NCI-H1417 treated with DMSO at 0.1 percent for 48 hours (cell line): ENCODE measurements at places on chromosomes 7 and 10.
A peak's percentile ranks its signal among the peaks of the same experiment; 100 is the strongest.

GRCh38 chr10:14016011-14016536 lies 314.6 kb downstream of the FRMD4A start:
- DNase-seq = no peak

DNA sequence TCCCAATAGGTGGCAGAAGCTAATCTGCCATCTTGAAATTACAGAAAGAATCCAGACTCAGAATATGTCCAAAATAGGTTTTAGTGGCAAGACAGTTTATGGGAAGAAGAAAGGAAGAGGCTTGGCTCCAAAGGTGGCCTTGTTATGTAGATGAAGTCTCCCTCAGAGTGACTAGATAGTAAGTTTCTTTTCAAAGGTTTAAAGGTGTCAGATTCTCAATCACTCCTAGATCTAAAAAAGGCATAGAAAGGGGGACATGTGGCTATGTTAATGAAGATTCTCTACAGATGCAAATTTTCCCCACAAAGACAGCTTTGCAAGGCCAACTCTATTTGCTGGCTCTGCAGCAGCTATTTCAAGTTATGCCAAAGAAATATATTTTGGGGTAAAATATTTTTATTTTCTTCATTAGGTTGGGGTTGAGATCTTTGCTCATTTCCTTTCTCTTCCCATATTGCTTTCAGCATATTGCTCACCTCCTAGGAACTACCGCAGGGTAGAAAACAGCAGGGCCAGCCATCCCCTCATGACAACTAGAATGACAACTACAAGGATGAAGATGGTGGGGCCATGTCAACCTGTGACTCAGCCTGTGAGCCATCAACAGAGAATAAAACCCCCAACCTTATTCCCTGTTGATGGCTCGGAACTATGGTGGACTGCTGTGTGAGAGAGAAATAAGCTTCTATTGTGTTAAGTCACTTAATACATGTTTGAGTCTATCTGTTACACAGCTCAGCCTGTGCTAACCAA lies 274.0 kb upstream of the GALNT17 start:
- DNase-seq = no peak

DNA sequence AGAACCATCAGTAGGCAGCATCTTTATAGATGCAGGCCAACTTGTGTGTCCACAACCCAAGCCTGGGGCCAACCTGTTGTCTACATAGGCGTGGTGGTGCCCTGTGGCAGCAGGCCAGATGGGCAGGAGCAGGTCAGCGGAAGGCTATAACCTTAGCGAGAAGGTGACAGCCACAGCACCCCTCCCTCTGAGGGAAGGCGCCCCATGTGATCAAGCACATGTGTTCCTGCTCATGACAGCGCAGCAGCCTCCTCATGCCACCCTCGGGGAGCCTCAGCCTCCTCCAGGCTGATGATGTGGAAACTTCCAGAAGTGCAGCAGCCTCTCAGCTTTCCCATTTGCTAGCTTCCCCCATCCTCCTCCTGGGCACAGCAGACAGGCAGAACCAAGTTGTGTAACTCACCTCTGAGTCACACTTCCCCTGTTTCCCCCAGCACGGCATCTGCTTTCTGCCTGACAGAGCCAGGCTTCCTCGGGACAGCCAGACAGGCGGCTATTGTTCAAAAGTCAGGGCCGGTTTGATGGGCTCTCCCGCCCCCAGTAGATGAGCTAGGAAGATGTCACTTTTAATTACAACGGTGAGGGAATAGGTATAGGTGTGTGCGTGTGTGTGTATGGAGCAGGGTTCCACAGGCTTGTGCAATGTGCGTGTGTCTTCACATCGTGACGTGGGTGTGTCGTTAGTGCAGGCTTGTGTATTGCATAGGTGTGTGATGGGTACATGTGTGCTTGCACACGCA lies 312.0 kb upstream of the ZMIZ1 start:
- no peak for DNase-seq

DNA sequence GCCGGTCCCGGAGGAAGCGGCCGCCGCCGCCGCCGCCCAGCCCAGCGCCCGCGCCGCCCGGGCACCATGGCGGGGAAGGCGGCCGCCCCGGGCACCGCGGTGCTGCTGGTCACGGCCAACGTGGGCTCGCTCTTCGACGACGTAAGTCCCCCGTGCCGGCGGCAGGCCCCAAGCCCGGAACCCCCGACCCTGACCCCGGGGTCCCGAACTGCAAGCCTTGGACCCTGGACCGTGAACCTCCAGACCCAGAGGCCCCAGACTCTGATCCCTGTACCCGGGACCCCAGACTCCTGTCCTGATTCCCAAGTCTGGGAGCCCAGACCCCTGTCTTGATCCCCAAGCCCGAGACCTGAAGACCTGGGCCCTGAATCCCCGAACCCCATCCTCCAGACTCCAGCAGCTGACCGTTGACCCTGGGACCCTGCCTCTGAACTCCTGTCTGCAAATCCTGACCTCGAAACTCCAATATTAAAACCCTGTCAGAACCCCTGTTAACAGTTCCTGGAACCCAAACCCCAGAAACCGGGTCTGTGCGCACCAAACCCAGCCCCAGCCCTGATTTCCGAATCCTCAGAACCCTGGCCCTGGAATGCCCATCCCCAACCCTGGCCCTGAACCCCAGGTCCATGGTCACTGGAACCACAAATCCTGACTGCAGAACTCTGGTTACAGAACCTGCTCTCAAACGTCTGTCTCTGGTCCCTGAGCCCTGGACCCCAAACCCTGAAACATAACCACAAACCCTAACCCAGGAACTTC lies 623 bp downstream of the INPP5A start:
- no peak for DNase-seq

GRCh38 chr10:77229704-77230103 lies 407.9 kb downstream of the KCNMA1 start:
- DNase-seq = no peak

- no peak for DNase-seq
These were observed 160.7 kb upstream of the MKI67 start for GRCh38 chr10:128286762-128287500.

GRCh38 chr7:46459942-46460341 lies 538.9 kb upstream of the IGFBP3 start:
- no peak for DNase-seq

DNA sequence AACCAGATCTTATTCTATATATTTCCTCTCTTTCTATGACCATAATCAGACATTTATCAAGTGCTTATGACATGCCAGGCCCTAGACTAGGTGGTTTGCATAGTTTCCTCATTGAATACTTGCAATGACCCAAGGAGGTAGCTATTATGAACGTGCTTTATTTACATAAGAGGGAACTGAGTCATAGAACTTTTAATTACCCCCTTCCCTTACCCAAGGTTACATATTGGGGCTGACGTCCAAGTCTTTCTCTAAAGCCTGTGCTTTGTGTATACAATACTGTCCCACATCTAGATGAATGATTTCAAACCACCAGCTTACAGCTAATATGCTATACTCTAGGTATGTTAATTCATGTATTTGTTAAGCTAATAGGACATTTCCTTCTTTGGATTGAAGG lies 91.9 kb upstream of the NPY start:
- no peak for DNase-seq

- DNase-seq = no peak
These were observed 27.3 kb upstream of the AFAP1L2 start for GRCh38 chr10:114431414-114432135.

- DNase-seq = no peak
These were observed 10.1 kb downstream of the STK17A start for GRCh38 chr7:43593010-43593409.

DNA sequence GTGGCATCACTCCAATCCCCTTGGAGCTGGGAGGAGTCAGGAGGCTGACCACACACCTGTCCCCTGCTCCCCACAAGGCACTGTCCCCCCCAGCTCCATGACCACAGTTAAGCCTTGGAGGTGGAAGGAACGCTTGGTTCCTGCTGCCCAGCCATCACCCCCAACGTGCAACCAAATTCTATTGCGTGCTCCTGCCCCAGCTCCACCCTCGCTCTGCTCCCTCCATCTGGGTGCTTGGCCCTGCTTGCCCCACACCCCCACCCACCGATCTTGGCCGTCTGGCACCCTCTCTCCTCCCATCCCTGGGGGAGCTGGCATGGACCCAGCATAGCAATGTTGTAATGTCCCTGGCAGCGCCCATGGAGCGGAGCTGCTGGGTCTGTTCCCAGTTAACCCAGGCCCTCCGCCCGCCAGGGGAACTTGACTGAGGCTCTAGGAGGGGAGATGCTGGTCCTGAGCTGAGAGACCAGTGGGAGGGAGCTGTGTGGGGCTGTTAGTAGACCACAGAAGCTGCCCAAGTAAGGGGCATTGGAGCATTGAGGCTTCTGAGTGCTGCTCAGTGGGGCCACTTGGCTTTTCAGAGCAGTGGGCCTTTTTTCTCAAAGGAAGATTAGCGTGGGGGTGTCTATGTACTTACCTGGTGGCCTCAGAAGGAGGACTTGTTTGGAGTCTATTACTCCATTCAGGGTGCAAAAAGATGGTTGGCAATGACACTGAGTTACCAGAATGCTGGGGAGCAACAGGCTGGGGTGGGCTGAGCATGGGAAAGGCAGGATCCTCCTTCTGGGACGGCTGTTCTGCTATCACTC lies 1.1 kb downstream of the EPHB6 start:
- no peak for DNase-seq

GRCh38 chr10:70192326-70192968 lies 22.1 kb upstream of the SAR1A start:
- no peak for DNase-seq

GRCh38 chr10:100350914-100351485 lies 4.0 kb downstream of the SCD start:
- no peak for DNase-seq

DNA sequence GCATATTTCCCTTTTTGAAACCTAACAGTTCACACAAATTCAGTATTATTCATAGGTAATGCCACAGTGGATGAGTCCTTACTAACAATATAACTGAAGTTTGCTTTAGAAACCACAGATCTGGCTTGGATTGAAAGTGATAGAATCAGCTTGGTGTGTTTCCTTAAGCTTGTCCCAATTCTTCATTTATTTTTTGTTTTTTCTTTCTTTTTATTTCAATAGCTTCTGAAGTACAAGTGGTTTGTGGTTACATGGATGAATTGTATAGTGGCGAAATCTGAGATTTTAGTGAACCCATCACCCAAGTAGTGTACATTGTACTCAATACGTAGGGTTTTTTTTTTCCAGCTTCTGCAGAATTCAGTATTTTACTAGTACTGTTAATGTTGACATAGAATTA lies 518.2 kb upstream of the SEMA3D start:
- no peak for DNase-seq

- no peak for DNase-seq
These were observed 98.5 kb downstream of the TPST1 start for GRCh38 chr7:66303454-66304155.

DNA sequence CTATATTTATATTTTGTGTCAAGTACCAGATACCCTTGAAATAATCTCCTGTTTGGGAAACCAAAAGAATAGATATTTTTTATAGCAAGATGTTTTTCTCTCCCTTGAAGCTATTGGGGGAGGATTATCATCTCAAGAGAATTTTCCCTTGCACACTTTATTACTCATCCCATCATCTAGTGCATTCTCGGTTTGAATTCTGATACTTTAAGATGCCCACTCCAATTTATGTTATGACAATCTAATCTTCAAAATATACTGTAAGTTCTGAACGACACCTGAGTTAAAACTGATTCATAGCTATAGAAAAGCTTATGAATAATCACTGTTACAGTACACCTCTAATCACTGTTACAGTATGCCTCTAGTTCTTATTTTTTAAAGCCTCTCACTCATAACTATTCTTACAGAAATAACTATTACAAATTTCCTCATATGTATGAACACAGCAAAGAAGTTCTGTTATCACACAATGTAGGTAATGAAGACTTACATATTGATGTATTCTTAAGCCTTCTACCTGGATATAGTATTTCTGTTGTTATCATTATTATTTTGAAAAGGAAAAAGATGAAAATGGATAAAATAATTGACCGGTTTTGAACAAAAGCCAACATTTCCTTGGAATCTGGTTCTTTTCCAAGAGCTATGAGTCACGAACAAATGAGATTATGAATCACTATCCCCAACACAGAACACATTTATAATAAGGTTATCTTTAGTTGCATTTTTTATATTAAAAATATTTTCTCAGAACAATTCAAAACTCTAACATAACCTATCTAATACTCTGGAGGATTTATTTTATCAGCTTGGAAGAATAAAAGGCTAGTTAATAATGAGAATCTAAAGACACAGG lies 72.3 kb upstream of the FAM13C start:
- DNase-seq = no peak

DNA sequence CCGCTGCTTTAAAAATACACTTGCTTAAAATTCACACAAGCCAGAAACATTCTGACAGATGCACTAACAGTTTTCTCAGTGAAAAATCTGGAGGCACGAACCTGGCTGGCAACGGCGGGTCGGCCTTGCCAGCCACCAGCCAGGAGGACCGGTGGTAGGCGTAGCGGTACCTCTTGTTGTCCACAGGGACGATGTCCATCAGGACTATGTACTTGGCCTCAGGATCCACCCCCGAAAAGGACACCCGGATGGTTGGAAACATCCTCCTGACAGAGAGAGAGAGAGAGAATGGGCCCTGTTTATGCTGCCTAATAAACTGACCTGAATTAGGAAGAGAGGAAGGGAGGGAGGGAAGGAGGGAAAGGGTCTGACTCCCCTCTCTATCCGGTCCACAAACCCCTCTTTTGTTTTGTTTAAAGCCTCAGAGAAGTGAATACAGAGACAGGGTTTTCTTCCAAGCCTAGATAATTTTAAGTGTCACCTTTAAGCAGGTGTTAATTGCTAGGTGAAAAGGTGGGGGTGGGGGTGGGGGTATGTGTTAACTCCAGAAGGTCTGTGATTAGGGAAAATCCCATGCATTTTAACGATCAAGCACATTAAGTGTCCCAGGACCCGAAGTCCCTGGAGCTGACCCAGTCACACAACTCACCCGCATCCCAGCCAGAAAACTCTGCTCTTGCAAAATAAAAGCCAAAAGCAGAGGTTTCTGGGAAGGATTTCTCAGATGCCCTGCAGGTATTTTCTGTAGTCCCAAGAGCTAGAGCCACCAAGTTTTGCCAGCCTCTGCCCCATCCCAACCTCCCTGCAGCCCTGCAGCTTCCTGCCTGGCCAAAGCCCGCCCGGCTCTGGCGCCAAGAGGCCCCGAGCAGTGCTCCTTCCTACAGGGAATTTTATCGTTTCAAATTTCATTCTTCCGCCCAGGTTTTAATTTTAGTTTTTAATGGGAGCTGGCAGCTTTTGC lies 5.0 kb downstream of the TBX20 start:
- DNase-seq = no peak

GRCh38 chr7:142120524-142120923 lies 9.0 kb downstream of the MGAM2 start:
- no peak for DNase-seq

GRCh38 chr7:27409776-27410175 lies 167.2 kb downstream of the EVX1 start:
- DNase-seq = no peak

DNA sequence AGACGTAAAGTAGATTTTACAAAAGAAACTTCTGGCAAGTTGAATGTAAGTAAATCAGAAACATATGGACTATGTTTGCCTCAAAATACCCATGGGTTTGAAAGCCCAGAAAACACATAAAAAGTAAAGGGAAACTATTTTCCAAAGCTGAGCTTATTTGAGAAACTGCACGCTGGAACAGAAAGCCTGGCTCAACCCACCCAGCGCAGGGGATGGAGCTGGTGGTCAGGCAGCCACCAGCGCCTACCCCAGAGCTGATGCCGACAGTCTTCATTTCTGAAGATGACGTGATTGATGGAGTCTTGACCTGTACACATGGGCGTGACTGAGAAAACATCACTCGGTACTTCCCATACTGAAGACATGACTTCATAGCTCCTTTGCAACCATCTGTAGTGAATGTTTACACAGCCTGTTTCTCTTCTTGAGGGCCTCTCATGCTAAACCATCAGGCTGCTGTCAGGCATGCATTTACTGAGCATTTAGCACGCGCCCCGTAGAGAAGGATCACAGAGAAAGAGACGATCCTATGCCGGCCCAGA lies 232.6 kb upstream of the AUTS2 start:
- peak; percentile 54 for DNase-seq

- no peak for DNase-seq
These were observed 99.7 kb upstream of the DDC start for GRCh38 chr7:50664937-50665336.
